Brain pericyte (primary cell): ENCODE measurements at places on chromosomes 4 and X.
A peak's percentile ranks its signal among the peaks of the same experiment; 100 is the strongest.

DNA sequence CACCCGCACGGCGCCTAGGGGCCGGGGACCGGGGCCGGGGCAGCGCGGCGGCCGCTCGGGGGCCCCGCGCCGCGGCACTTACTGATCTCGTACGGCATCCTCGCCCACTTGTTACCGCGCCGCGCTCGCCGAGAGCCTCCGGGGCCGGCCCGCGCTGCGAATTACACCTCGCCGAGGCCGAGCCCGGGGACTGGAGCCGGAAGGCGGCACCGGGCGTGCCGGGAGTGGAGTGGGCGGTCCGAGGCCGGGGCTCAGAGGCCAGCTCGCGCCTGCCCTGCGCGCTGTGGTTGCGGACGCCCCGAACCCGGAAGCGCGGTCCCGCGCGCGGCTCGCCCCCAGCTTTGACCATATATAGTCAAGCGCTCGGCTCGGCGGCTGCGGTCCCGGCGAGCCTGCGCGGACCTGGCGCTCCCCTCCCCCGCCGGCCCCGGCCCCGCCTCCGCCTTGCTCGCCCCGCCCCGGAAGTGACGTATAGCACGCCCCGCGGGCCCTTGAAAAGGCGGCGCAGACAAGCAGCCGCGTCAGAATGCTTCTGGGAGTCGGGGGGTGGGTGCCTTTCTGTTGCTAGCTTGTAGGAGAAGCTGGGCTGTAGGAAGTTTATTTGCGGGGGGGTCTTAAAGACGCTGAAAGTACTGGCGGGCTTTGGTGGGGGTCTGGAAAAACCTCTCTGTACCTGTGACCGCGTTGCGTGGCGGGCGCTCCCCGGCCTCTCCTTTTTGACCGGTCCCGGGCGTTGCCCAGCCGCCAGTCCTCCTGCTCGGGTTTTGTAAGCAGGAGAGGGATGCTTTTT is at the start of gene WDR1:
Gene WDR1 (minus strand): TSS at position 231 of the 790 bp plus-strand sequence. CDS start 133 bp downstream, at position 98.
- peak; percentile 82 for DNase-seq

DNA sequence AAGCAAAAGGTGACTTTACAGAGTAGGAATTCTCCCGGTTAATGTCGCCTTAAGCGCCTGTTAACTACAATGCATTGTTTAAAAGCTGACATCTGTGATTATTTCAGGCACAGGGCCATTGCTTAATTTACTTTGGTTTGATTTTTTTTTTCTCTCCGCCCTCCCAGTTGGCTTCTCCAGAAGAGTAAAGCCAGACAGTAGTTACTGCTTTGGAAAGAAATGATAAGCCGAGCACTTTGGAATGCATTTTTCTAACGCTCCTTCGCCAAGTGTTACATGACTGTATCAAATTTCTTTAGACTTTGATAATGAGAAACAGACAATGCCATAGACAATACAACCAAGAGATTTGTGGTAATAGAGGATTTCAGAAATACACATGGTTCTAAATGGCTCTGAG is 383.0 kb upstream of the TENM3 start:
- no peak for DNase-seq

DNA sequence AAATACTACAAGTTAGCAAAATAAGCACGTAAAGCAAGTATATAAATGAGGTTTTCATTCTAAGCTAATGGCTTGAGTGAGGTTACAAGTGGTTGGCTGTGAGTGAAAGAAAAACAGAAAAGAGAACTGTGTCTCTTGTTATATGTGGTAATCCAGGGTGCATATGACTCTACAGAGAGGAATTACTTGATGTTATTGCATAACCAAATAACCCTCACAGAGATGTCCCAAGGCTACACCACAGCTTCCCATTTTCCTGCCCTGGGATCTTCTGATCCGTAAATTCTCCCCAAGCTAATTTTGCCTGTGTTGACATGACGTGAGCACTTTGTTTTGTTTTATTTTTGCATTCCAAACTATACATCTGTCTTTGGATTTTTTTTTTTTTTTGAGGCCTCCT is 470.0 kb upstream of the INTU start:
- DNase-seq, result peak; percentile 8

DNA sequence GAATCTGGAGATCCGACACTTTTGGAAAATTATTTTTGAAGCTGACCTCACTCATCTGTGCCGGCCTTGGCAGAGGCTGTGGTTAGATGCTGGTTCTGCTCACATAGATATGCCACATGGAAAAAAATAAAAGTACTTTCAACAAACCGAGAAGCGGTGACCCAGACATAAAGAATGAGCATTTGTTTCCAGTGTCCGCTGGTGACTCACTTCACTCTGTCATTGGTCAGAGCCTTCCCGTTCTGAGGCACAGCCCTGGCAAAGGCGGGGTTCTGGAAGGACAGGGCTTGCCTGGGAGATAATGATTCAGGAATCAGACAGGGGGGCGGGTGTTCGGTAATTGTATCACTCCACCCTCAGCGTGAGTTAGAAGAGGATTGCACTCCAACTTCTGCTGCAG is 172.4 kb upstream of the MXRA5 start:
- DNase-seq, result peak; percentile 21

GRCh38 chrX:50813843-50814661 is at the start of gene SHROOM4:
TSS of gene SHROOM4 (minus strand) at chrX:50814194. CDS start at chrX:50814018, 176 bp downstream.
- no peak for DNase-seq

DNA sequence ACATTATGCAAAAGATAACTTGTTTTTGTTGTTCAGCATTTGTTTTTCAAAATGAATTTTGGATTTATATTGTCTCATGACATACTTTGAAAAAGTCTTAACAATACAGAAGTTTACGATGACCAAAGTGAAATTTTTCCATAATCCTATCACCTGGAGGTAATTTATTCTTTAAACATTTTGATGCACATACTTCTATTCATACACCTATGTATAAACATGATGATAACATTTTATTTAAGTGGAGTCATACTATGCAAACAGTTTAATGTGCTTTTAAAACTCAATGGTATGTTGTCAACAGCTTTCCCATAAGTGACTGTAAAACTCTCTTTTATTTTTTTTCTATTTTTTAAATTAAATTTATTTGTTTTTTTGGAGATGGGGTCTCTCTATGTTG is 65.0 kb downstream of the STAG2 start:
- no peak for DNase-seq

DNA sequence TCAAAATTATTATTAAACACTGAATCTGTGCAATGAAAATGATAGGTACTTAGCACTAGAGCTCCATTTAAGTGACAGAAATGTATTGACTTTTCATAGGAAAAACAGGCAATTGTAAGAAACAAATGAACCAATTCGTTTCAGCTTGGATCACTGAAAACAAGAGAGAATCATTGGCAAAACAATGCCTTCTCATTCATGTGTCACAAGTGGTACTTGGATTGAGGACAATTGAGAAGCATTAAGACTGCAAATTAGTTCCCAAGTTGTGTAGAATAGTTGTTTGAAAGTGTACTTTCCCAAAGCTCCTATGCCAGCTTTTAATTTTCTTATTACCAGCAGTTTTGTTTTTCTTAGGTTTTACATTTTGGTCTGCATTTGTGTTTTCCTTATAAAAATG is 20.6 kb downstream of the CNKSR2 start:
- no peak for DNase-seq

DNA sequence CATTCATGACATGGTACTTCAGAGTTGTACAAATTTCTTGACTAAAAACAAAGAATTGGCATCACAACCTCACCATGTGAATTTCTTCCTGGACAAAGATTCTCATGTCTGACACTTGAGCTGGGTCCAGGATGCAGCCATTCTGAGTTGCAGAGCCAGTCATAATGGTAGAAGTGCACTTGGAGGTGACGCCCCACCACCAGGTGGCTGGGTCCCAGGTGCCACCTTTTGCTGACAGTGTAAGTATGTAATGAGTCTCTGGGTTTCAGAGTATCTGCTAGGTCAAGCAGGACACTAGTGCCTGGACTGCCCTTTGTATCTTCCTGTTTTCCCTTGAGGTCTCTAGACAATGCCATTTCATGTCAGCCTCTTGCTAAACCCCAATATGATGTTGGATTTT is 36.6 kb upstream of the WDR1 start:
- no peak for DNase-seq

- no peak for DNase-seq
Measured at GRCh38 chr4:134687646-134688628, 486.3 kb upstream of the PABPC4L start.

DNA sequence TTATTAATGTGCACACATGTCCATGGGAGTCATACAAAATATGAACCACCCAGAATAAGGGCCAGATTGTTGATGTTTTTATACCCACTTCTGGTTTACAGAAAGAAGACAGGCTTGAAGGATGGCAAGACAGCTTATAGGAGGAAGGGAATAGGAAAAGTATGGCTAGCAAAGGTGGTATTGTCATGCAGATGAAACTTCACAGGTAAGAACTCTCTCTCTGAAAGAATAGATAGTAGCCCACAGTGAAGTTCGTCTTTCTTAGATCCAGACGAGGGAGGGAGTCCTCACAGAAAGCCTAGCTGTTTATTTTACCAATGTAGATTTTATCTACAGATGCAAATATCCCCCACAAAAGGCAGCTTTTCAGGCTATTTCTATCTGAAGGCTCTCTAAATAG is 43.7 kb upstream of the SPIN4 start:
- DNase-seq, result no peak

DNA sequence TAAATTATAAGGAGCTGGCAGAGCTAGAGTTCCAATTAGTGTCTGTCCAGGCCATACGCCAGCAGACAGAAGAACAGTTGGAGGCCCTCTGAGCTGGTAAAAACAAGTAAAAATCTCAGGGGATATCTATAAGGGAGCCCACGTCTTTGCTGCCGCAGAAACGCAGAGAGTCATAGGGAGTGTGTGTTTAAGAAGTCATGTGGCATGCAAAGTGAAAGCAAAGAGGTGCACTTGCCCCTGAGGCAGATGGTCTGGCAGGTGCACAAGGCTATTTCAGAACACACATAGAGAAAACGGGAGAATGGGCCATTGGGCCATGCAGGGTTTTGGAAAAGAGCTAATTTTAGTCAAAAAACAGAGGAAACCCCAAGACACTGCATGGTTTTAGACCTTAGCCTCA is 92.7 kb downstream of the NAP1L3 start:
- no peak for DNase-seq

- DNase-seq, result no peak
Measured at GRCh38 chr4:35772291-35772690, 472.0 kb downstream of the ARAP2 start.

DNA sequence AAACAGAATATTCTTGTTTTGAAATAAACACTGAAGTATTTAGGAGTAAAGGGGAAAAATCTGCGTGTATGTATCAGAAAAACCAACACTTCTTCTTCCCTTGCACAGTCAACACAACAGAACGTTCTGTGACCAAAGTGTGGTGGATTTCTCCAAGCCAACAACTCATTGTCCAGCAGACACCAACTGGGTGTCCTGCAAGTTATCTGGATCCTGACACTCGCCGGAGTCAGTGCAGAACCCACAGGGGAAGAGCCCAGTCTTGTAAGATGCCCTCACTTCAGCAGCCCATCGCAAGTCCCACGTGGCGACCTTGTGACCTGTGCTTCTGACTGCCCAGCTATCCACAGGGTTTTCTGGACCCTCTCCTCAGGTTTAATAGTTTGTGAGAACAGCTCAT is 630.7 kb upstream of the ZFP42 start:
- DNase-seq, result no peak
